ENCODE measurements at places on chromosomes 3 and 15. TPM values are rescaled to one million over a fixed set of nuclear protein-coding genes. Genes with fewer than 3 reads are reported as not detected.

GRCh38 chr3:170200987-170201386 is 19.5 kb upstream of the PHC3 start:
- no peak for DNase-seq

DNA sequence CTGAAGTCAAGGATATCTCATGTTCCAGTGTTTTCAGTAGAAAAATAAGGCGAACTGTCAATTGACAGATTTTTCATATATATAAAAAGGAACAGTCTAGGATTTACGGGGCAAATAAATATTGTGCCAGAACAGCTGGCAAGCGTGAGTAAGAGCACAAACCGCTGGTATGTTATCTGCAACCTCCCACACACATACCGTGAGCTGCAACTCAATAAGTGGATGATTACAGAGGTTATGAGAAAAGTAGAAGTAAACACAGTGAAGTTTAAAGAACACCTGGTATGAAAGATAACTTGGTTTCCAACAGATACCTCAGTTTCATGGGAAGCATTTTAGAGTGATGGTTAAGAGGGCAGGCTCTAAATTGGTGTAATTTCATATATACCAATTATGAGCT is 733.4 kb downstream of the TUSC7 start:
- DNase-seq: no peak

GRCh38 chr3:183884097-183884426 is 618 bp downstream of the PARL start:
- DNase-seq: no peak

- no peak for DNase-seq
These were observed 26.7 kb downstream of the SIAH2 start for GRCh38 chr3:150736316-150736719.

DNA sequence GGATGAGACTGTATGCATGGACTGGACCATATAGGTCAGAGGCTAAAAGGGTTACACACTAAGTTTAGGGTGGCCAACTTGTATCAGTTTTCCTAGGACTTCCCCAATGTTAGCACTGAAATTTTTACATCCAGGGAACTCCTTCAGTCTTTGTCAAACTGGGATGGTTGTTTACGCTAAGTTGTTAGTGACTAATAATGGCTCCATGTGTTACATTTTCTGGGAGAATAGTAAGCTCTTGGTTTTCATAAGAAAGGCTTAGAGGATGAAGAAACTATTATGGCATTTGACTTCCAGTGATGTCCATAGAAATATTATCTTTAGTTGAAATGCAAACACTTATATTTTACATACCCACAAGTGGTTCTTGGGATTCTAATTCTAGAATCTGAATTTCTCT is 57.9 kb upstream of the ST3GAL6 start:
- no peak for DNase-seq

DNA sequence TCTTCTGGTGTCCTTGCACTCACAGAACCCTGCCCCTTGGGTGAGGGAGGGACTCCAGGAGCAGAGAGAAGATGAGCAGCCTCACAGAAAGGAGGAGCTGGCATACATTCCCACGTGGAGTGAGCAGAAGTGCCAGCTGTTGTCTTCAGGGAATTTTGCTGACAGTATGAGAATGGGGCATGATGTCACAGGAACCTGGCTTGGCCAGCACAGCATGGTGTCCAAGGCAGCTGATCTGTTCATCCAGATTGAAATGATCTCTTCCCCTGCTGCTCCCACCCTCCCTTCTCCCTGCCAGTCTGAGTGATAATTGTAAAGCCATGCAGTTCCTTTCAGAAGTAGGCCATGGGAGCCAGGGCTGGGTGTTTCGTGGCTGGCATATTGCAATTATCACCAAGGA is 53.3 kb downstream of the GJD2 start:
- no peak for DNase-seq

DNA sequence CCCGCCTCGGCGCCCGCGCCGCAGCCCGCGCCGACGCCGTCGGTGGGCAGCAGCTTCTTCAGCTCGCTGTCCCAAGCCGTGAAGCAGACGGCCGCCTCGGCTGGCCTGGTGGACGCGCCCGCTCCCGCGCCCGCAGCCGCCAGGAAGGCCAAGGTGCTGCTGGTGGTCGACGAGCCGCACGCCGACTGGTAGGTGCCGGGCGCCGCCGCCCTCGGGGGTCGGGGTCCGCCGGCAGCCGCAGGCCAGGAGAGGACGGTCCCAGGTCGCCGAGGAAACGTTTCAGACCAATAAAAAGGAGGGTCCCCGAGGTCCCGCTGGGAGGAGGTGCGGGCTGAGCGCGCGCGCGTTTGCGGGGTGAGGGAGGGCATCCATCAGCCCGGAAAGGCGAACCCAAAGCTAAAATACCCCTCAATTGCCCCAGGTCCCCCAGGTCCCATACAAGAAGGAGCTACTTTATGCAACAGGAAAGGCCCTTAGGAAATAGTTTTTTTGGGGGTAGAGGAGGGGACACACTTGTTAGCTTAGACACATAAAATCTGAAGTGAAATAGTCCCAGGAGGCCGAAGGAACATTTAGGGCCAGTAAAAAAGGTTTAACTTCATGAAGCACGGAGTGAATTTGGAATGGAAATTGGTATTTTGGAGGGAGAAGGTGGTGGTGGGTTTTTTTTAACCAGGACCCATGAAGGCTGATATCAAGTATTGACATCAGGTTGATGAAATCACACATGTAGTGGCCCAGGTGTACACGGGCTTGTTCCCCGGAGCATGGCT is 739 bp downstream of the SYN2 start:
- DNase-seq: no peak

DNA sequence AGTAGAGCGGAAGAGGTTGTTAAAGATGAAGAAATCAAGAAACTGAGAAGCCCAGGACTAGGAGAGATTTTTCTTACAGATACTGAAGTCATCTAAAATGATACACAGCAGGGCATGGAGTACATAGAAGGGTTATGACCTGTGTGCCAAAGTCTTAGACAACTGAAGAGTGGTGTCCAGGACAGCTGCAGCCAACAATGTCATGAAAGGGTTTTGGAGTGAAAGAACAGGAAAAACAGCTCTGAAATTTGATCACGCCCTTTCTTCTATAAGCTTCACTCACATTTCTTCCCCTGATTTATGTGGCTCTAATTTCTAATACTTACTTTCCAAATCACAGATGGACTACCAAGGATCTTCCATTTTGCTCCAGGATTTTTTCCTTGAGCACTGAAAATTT is 3.0 kb downstream of the CFAP20DC start:
- no peak for DNase-seq

- no peak for DNase-seq
These were observed 29.1 kb upstream of the ARHGEF3 start for GRCh38 chr3:56830884-56831283.

DNA sequence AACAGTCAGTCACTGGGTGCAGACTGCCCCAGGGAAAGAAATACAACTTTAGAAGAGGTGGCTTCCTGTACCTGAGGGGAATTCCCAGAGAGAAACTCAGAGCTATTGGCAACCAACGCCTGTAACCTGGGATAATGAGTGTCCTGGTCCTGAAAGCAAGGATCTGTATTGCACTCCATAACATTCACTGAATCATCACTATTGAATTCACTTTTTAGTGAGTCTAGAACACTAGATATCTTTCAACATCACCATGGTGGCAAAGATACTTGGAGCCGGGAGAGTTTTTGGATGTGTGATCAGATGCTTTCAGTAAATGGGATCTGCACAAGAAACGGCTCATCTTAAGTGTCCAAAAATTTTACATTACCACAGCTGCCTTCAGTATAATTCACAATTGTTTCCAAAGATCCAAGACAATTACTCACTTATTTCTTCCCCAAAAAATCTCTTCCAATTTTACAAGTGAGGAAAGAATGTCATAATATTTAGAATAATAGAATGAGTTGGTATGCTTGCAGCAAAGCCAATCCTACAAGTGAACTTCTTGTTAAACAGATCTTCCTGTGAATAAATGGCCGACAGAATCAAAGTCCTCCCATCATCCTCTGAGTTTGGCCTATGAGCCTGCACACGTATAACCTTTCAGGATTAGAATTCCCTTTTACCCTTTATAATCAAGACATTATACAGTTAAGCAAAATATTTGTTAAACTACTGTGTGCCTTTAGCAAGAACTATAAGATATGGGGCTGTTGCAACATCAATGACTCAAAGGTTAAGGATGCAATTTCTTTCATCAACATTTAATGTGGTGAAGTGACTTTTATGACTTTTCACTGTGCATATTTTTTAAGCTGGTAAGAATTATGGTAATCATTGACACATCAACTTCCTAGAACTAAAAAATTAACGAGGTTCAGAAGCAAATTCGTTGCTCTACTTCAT is 243.3 kb upstream of the COL8A1 start:
- no peak for DNase-seq

- no peak for DNase-seq
These were observed 18.5 kb downstream of the MGA start for GRCh38 chr15:41678742-41679141.

GRCh38 chr3:50550079-50550736 is 17.3 kb downstream of the C3orf18 start:
- DNase-seq: peak; percentile 69

MRAS gene
- total RNA-seq: 52.5 TPM

SLC35G2 gene
- 19.0 TPM for total RNA-seq

CCDC71 gene
- total RNA-seq: 41.7 TPM

HCLS1 gene
- 4.5 TPM for total RNA-seq

TMEM212 gene
- total RNA-seq: not detected
